ENCODE measurements at places on chromosomes 12 and 14.
A peak's percentile ranks its signal among the peaks of the same experiment; 100 is the strongest.

DNA sequence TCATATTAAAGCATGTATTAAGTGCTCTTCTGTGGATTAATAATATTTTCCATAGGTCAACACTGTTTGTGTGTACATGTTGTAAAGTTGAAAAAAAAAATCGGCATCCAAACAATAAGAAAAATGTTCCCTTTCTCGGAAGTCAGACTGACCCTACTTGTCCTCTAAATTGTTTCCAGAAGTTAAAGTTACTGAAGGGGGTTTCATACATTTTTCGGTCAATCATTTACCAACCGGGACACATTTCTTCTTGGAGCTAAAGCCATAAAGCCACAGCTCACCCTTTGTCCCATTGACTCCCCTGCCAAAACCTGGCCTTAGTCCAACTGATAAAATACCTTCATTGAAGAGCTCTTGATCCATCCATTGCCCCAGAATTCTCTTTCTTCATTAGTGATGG is 230.0 kb downstream of the ANO2 start:
- DNase-seq, result no peak

DNA sequence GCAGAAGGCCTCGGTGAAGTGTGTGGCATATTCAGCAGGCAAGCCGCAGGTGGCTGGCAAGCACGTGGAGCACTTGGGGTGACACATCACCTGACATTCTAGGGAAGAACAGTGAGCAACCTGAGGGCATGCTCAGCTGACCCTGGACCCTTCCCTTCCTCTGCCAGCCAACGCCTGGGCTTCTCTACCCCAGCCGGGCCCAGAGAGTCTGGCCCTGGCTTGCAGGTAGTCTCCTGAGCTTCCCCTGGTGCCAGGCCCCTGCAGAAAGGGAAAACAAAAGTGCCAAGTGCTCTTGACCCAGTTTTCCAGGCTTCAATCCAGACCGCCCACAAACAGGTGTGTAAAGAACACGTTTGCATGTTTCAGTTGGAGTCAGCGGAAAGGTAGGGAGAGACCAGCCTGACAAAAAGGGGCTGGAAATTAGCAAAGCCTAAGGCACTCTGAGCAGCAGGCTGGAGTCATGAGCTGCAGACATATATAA is 45.7 kb downstream of the PRKAB1 start:
- DNase-seq, result no peak

DNA sequence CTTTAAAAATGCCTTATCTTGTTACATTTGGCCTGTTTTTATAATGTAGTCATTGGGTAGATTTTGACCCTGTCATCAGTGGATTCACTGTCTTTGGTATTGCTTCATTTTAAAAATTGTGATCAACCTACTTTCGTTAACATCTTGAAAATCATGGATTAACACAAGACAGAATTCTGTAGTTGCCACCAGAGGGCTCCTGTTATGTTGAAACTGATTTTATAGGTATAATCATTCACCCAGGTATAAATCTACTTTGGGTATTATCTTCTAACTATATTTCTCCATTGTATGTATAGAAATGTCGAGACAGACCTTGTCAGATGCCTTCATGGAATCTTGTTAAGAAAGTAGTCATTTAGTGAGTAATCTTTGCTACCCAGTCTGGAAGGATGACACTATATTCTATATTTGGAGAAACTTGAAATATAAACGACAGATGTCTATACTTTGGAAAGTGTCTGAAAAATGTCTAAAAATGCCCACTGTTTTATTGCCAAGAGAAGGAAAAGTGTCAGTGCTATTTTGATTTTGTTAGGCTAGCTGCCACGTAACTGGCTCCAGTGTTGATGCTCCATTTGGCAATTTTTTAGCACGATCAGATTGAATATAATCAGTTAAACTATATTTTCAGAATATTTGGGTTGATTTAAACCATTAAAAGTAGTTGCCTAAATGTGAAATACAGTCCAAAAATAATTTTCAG is 129.4 kb downstream of the PELI2 start:
- no peak for DNase-seq

DNA sequence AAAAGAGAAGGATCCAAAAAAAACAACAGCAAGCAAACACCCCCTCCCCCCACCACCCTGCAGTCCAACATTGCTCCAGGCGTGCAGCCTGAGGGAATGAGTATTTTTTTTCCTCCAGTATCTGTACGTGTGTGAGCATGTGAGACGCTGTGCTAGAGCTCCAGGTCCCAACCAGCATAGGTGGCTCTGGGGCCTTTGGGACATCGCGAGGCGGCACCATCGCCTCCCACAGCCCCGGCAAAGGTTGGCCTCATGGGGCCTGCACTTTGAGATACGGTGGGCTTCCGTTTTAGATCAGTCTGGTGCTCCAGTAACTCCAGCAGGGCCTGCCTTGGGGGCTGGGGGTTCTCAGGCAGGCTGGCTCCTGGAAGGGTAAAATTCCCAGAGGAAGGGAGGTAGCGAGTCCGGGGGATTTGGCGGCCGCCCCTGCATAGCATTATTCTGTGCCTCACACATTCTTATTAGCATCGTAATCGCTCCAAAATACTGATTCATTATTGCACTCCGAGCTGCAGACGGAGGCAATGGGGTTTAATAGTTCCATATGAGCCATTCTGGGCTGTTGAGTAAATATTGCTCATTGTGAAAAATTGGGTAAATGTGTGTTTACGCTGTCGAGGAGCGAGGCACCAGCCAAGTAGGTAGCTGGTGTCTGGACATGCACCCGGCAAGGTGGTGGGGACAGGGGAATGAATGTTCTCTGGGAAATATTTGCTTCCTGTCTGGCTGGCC is 143.1 kb upstream of the MYL2 start:
- DNase-seq, result no peak

DNA sequence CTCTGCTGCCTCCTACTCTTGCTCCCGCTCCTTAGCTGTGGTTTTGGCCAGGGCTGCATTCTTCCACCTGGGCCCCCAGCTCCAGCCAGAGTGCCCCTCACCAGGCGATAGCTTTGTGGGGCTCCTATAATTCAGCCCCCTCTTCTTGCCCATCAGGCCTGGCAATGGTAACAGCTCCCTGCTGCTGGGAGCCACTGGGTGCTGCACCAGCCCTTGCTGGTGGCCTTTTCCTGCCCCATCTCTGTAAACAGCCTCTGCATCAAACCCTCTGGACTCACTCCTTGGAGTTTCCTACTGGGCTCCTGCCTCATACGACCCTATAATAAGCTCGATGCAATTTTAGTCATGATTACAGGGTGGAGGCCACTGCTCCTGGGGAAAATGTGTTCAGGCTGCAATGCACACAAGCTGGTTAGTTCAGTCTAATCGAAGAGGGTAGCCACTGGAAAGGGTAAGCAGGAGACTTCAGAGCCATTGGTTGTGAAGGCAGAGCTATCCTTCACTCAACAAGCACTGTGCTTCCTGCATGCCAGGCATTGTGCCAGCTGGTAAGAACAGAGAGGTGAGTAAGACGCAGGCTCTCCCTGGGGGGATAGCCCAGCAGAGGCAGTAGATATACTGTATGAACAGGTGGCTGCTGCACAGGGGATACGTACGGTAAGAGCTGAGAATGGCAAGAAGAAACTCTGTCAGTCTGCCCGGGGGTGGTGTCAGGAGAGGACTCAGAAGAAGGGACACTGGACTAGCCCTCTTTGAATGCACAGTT is 24.7 kb downstream of the CLMN start:
- DNase-seq, result no peak

DNA sequence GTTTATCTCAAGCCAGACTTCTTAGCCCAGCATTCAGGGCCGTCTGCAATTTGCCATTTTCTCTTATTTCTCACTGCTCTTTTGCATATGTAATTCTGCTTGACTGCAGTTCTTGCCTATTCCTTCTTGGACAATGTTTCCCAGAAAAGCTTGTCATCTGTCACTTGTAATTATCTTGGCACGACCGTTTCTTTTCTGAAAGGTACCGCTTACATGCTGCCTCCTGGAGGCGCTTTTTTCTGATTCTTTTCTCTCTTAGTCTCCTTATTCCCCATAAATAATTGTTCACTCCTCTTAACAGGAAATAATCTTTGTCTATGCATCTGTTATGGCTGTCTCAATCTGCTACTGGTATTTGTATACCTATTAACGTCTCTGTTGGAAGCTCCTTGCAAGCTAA is 1.2 kb upstream of the ALDH1L2 start:
- no peak for DNase-seq

- DNase-seq, result no peak
These were observed 15.5 kb downstream of the TUNAR start for GRCh38 chr14:95892142-95892541.

DNA sequence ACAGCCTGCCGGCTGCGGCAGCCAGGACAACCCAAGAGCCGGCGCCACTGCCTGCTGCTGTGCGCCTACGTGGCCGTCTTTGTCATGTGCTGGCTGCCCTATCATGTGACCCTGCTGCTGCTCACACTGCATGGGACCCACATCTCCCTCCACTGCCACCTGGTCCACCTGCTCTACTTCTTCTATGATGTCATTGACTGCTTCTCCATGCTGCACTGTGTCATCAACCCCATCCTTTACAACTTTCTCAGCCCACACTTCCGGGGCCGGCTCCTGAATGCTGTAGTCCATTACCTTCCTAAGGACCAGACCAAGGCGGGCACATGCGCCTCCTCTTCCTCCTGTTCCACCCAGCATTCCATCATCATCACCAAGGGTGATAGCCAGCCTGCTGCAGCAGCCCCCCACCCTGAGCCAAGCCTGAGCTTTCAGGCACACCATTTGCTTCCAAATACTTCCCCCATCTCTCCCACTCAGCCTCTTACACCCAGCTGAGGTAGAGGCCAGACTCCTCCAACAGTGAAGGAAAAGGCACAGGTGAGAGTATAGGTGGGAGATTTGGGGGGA is 10.3 kb downstream of the ZBTB39 start:
- DNase-seq, result no peak

- DNase-seq, result peak; percentile 47
These were observed 34.9 kb downstream of the CCDC177 start for GRCh38 chr14:69539631-69540410.

GRCh38 chr12:103880299-103881142 is 39.5 kb upstream of the NT5DC3 start:
- DNase-seq, result no peak
